ENCODE measurements at places on chromosomes 6 and 20.
A peak's percentile ranks its signal among the peaks of the same experiment; 100 is the strongest.

DNA sequence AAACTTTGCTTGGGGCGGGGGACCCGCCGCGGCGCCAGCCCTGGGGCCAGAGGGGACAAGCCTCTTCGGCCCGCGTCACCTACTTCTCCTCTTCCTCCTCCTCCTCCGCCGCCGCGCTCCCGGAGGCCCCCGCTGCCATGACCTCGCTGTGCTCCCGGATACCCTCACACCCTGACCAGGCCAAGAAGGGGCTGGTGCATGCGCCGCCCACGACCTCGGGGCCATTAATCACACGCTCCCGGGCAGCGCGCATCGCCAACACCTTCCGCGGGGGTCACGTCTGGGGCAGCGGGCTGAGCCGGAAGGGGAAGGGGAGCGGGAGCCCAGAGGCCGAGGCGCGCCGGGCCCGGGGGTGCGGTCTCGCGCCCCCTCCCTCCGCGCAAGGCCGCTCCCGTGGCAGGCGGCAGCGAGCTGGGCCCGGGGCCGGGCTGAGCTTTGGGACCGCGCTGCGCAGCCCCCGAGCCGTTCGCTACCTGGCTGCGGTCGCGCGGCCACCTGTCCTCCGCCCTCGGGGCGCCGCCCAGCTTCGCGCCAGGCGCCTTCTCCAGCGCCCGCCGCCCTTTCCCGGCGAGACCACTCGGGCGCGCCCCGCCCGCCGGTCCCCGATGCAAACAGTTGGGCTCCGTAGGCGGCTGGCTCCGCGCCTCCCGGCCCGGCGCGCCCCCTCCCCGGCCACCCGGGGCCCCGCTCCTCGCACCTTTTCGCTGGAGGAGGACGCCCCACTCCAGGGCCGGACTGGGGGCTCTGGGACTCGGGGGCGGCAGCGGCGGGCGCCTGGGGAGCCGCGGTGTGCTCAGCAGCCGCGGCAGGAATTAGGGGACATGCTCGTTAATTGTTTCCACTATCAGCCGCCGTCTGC lies 575 bp upstream of the CNR1 start:
- peak; percentile 25 for DNase-seq

DNA sequence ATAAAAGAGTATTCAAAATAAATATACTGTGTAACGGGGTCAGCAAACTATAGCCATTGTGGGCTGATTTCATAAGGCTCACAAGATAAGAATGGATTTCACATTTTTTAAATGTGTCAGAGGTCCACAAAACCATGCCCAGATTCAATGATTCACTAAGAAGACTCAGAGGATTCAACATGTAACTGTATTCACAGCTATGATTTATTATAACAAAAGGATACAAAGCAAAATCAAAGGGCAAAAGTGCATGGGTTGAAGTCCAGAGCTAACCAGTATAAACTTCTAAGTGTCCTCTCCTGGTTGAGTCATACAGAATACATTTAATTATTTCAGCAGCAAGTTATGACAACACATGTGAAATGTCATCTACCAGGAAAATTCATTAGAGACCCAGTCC lies 49.2 kb downstream of the TBC1D32 start:
- no peak for DNase-seq

DNA sequence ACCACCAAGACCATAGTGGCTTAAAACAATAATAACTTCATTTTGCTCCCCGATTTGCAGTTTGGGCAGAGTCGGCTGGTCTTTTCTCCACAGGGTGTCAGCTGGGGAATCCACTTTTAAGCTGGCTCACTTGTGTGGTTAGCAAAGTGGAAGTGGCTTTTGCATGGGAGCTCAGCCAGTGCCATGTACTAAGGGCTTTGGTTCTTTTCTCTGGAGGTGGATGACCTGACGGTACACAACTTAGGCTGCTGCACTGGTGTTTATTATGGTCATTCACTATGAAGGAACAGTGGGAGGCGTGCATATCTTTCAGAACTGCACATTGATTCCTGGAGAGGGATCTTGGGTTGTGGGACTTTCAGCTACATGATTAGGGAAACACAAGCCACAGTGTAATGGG lies 141.0 kb downstream of the OR2B2 start:
- DNase-seq: no peak

DNA sequence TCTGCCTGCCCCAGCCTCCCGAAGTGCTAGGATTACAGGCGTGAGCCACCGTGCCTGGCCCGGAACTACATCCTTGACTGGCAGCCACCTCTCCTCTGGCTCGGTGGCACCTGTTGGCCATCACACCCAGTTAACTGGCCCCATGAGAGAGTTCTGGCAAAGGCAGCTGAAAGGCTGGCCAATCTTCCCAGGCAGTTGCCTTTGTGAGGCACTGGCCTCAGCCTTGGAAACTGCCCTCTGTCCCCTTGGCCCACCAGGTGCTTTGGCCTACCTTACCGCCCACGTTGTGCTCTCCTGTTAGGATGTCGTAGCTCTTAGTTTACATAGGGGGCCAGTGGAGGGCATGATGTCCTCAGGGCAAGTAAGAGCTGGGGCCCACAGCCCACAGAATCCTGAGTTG lies 9.6 kb upstream of the MANBAL start:
- no peak for DNase-seq

- peak; percentile 65 for DNase-seq
Measured at GRCh38 chr6:90025523-90026061, 131.3 kb downstream of the GJA10 start.

- no peak for DNase-seq
Measured at GRCh38 chr6:149459761-149460160, 25.1 kb downstream of the ZC3H12D start.

GRCh38 chr20:1619861-1620444 lies at the start of gene SIRPB1:
Gene SIRPB1, minus strand, starts transcription at chr20:1620009. Its CDS starts 65 bp downstream, at chr20:1619944.
- DNase-seq: no peak

GRCh38 chr6:64774881-64775280 lies 932.1 kb downstream of the EYS start:
- no peak for DNase-seq

- DNase-seq: no peak
Measured at GRCh38 chr6:97470322-97470721, 187.3 kb upstream of the MMS22L start.

DNA sequence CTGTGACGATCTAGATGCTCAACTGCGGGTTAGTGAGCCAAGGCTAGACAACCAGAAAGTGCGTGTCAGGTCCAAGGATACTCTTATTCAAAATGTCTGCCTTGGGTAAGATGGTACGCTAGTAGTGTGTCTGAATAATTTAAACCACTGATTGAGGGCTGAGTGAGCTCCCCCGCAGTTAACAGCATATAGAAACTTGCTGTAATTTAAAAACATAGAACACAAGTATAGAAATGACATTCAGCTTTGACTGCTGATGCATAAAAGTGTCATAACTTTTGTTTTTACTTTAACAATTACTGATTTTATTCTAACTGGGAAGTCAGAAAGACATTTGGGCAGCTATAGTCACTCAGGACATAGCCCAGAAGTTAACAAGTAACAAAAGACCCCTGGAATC lies 45.6 kb upstream of the SLC22A1 start:
- no peak for DNase-seq

DNA sequence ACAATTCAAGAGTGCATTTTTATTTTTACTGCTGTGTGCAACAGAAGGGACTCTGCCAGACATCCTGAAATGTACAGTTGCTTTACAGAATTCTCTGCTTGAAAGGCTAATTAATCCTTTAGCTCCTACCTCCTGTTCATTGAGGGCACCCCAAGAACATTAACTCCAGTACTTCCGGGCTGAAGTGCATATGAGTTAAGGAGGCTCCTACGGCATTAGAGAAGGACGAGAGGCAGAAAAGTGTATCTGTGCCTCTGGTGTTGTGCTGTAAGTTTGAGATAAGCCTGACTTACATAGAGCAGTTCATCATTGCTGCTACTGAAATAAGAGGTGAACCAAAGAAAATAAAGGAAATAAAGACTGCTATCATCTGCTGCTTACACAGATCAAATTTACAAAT lies 609.3 kb upstream of the ADGRB3 start:
- no peak for DNase-seq

DNA sequence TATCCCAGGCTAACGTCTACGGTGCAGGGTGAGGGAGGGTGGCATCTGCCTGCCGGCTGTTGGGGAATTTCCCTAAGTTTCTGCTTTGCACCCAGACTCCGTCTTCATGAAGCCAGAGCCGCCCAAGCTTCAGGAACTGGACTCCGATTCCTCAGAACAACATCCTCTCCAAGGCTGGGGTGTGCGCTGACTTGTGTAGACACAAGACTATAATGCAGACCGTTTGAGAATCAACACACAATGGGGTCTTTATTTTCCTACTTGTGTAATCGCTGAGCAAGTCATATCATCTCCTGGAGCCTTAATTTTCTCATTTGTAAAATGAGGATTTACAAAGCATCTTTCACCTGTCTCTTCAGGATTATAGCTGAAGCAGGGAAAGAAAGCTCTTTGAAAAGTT lies 160.5 kb upstream of the AGPAT4 start:
- no peak for DNase-seq

DNA sequence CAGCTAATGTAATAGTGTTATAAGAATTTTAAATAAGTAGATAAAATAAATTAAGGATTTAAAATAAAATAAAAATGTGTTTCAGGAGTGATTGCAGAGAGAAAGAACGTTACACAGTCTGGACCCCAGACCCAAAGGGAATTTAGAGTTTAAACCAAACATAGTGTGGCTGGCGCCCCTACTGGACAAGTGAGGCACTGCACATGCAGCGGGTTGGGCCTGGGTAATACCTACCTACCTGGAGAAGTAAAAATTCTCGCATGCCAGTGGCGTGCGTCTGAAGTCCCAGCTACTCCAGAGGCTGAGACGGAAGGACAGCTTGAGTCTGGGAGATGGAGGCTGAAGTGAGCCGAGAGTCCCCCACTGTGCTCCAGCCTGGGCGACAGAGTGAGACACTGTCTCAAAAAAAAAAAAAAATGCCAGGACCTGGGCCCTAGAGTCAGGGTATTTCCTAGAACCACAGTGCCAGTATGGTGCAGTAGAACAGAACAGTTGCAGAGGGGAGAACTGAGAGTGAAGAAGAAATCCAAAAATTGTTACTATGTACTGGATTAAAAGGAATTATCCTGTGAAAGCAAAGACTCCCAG lies 71.4 kb upstream of the TCF21 start:
- DNase-seq: peak; percentile 80

DNA sequence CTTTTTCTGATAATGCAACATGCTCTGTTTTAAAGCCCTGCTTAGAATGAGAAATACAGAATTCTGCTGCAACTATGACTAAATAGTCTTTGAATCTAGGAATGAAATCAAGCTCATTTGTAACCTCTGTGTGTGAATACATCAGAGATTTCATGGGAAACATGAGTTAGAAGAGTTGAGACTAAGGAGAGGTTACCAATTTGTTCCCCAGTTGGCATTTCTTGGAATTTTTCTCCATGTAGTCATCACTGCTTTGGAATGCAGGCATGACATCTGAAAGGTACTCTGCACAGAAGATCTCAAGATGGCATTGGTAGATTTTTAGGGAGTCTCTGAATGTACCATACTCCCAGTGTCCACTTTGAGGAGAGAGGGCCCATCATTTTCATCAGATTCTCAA lies 237.2 kb downstream of the TFAP2A start:
- DNase-seq: no peak

- peak; percentile 70 for DNase-seq
Measured at GRCh38 chr6:111764238-111765175, 108.7 kb downstream of the FYN start.

DNA sequence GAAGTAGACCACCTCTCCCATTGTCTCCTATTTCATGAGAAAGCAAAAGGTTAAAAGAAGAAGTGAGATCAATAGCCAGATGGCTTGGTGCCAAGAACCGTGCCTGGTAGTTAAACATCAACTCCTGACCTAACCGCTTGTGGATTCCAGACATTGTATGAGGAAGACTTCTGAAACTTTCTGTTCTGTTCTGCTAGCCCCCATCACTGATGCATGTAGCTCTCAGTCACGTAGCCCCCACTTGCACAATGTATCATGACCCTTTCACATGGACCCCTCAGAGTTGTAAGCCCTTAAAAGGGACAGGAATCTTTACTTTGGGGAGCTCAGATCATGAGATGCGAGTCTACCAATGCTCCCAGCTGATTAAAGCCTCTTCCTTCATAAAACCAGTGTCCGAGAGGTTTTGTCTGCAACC lies 301.2 kb downstream of the RNGTT start:
- DNase-seq: no peak

GRCh38 chr20:38779247-38780097 lies 26.0 kb upstream of the PPP1R16B start:
- DNase-seq: no peak

DNA sequence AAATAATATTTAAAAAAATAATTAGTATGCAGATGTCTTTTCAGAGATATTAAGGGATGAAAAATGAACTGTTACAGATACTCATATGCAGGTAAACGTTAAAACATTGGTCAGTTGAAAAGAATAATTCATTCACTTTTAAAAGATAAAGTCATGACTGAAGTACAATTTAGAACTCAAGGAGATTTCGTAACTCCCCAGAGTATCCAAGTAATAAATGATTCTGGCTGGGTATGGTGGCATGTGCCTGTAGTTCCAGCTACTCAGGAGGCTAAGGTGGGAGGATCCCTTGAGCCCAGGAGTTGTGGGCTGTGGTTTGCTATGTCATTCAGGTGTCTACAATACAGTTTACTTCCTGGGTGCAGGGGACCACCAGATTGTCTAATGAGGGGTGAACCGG lies 122.3 kb upstream of the TMEM181 start:
- no peak for DNase-seq

DNA sequence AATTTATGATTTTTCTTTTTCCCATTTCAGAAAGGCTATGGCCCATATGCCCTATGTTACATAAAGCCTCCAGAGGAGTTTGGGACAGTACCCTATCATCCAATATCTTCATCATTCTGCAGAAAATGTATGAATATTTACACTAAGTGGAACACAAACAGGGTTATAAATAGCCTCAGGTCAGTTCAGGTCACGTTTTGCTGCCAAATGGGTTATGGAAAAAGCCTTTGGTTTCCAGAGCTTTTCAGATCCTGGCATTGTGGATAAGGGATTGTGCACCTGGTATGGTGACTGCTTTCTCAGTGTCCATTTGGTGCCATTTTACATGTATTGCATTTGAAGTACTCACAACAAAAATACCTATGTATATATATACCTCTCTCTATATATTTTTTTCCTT lies 29.4 kb downstream of the UTRN start:
- no peak for DNase-seq

DNA sequence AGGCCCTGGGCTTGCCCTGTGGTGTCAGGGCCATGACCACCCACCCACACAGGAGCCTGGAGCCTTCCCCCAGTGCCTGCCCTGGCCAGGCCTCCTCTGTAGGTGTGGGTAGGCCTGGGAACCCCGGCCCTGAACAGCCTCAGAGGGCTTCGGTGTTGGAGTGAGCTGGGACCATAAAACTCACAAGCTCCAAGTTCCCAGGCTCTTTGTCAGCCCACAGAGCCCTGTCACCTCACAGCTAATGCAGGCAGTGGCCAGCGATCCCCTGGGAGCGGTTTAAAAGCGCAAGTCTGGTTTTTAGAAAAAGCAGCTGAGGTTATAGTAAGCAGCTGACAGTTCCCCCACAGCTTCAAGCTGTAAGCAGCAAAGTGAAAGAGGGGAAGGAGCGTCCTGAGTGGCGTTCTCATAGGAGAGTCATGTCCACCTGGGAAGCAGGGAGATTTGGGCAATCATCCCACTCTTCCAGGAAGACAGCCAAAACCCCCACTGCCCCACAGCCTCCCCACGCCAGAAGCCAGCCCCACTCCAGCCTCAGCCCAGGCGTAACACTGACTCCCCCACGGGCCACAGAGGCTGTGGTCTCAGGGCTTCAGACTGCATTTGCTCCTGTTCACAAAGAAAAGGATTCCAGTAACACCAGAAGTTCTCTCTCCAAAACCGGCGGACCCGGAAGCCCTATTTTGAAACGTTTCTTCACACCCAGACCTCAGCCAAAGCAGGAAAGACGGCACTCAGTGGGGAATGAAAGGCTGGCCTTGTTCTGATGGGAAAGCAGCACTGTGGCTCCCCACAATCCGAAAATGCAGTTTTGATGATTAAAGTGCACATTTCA lies 34.3 kb upstream of the FOXC1 start:
- no peak for DNase-seq
